ENCODE measurements at places on chromosomes 16 and 17.

DNA sequence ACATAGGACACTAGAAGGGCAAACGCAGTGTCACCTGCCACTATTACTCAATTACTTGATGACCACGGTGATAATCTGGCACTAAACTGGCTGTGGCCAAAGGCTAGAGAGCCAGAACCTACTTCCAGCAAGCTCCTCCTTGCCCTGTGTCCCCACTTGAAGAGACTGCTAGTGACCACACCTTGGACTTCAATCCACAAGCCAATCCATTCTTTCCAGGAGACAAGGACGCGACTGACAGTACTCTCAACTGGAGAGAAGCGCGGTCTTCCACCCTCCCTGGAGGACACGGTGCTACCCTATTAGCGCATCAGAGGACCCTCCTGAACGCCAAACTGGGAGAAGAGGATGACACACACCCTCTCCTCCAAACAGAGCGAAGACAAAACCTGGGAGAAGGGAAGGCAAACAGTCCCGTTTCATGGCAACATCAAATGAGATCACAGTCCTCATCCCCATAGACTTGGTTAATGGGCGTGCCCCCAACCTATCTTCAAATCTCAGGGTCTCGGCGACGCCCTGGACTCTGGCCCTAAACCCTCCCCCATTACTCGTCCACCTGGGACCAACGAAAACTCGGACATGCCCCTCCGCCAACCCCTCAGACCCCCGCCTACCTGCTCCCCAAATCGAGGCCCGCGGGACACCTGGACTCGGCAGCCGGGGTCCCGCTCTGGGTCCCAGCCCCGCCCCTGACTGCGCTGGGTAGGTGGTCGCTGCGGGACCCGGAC, 508 bp downstream of the FLCN start:
- DNase-seq: no peak

DNA sequence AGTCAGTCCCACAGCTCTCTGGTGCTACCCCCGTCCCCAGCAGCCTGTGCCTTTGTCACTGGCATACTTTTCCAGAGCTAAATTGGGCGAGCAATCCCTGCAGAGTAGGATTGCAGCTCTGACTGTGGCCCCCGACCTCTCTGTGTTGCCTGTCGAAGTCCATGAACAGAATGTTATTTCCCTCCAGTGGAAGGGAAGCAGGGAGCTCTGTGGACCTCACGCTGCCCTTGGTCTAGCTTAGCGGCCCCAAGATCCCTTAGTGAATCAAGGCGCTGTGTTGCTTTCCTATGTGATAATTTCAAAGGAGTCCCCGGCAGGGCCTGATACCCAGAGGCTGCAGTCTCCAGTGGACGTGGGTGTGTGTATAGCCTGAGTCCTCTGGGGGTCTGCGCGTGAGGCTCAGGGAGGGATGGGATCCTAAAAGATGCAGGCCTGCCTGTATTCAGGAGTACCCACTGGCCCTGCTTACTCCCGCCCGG, 15.5 kb upstream of the CD300A start:
- DNase-seq: no peak

GRCh38 chr16:3971261-3971660, 90.7 kb upstream of the CREBBP start:
- DNase-seq: no peak

DNA sequence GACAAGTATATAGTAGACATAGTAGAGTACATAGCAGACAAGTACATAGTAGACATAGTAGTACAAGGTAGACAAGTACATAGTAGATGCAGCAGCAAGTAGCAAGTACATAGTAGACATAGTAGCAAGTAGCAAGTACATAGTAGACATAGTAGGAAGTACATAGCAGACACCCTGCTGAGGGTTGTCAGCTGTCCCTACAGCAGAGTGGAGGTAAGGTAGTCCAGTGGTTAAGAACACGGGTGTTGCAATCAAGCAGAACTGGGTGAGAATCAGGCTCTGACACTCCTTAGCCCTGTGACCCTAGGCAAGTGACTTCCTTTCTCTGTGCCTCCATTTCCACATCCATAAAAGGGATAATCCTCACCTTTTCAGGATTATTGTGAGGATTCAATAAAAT, 94.7 kb downstream of the NOG start:
- no peak for DNase-seq

DNA sequence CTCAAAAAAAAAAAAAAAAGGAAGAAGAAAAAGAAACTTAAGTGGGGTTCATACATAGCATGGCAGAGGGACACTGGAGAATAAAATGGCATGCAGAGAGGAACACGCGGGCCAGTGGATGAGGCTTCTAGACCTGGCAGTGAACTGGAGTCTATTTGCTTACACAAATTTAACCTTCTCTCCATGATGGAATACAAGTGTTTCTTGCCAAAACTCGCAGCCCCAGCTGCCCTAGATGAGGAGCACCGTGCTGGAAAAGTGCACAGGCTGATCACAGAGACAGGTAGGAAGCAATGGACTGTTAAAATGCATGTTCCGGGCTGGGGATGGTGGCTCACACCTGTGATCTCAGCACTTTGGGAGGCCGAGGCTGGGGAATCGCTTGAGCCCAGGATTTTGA, 9.3 kb downstream of the SSTR2 start:
- no peak for DNase-seq

- DNase-seq: no peak
Measured at GRCh38 chr17:29007456-29007855, 1.6 kb upstream of the SEZ6 start.

GRCh38 chr17:4110152-4110551, 32.7 kb downstream of the ZZEF1 start:
- no peak for DNase-seq

DNA sequence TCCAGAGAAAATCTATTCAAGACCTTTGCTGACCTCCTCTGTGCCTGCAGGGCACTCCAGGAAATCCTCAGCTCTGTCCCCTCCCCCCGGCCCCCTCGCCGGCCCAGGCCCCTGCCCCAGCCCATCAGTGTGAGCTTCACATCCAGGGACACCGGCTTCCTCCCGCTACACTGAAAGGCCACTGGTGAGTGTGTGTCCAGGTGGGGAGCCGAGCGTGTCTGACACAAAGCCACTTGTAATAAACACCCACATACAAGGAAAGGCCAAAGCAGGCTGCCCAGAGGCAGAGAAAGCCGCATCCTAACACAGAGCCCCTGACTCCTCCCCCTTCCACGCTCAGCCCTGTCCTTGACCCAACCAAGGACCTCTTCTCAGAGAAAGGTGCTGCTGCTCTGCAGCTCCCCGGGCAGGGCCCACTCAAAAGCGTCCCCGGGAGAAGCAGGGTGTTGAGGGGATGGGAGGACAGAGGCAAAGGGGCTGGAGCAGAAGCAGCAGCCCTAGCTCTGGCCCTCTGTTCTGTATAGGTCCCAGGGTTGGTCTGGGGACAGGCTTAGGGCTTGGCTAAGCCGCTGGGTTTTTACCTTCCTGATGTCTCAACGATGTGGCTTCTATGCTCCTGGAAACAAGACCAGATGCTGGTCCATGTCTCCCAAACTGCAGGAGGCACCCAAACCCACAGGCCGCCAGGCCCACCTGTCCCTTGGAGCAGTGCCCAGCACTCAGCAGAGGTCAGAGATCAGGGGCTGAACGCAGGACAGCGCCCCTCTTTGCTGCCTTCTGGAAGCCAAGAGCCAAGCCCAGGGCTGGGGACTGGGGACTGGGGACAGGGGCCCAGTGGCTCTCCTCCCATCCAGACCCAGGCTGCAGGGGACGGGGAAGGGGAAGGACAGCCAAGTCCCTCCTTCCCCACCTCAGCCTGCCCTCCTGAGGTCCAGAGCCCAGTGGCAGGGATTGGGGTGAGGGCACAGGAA, 15.3 kb downstream of the MNT start:
- no peak for DNase-seq

DNA sequence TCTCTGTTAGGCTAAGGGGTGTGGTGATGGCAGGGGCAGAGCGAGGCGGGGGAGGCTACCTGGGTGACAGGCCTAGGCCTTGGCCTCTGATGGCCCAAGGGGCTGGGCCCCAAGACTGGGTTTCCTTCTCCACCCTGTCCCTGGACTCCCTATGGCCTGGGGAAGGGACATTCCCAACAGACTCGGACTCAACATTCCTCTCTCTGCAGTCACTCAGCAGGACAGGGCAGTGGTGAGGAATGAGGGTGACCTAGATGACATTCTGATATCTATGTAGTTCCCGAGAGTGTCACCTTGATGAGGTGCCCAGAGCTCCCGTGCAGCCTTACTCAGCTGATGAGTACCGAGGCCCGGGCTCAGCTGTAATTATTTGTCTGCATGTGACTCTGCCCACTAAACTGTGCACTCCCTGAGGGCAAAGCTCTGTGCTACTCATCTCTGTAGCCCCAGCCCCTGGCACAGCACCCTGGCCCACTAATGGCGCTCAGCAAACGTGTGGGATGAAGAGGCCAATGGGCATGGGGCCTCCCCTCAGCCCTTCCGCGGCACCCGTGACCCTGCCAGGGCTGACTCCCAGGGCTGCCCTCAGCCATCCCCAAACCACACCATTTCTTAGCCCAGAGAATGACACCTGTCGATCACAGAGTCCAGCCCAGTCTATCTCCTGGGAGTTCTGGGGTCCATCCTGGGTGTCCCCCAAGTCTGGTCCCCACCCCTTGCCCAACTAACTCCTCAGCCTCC, 2.2 kb downstream of the PLCD3 start:
- no peak for DNase-seq

Data from nephron progenitor cell (in vitro differentiated cells).